Stimulated activated CD4-positive, alpha-beta T cell treated with anti-CD3 and anti-CD28 coated beads, Interleukin-2, amount 100 ng/mL, for 24 hours (primary cell): ENCODE measurements at places on chromosomes 4 and X.

GRCh38 chr4:134320048-134320447, 118.5 kb upstream of the PABPC4L start:
- DNase-seq: no peak

GRCh38 chr4:7013175-7013574, 30.0 kb upstream of the TADA2B start:
- DNase-seq: no peak

DNA sequence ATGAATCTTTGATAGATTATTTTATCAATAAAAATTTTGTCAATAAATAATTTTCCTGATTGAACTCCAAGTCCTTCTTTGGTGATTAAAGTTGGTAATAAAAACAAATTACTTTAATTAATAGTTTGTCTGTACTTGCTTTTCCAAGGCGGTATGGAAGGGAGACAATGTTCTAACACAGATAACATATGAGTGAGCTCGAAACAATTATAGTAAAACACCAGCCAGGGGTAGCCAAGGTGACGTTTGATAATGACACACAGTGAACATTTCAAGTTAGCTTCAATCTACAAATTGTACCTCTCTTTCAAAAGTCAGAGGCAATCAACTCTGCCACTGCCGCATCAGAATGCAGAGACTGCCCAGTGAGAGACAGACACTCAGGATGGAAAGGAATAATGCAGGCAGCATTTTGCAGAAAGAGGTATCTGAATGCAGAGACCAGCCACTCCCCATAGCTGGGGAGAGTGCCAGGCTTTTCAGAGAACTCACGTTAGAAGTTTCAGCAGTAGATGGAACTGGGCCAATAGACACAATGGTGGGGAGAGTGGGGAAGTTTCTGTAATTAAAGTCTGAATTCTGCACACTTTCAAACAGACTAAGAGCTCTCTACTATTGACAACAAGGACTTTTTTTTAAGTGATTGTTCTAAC, 18.1 kb upstream of the ATOH1 start:
- DNase-seq: no peak

GRCh38 chr4:135485371-135485770, 1283.8 kb upstream of the PABPC4L start:
- no peak for DNase-seq

DNA sequence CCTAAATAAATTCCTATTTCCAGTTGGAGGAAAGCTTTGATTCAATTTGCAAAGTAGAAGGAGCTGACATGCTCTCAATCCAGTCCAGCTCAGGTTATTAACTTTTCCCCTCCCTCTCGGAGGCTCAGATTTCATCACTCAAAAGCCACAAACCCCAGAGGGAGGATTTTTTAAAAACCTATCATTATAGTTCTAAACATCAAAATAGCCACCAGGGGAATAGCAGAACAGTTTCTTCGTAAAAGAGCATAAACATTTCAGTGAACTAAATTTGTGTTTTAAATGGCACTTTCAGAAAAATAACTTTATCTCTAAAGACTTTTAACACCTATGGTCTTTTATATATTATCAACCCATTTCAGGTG, 8.8 kb downstream of the GPRIN3 start:
- DNase-seq: no peak

- no peak for DNase-seq
These were observed 5.9 kb upstream of the GATB start for GRCh38 chr4:151766691-151767090.
